ENCODE measurements at places on chromosomes 11 and 22. TPM values are rescaled to one million over a fixed set of nuclear protein-coding genes. Genes with fewer than 3 reads are reported as not detected.

The HEPACAM gene
- total RNA-seq = under 0.01 TPM

The GNG3 gene
- total RNA-seq = not detected

The P2RY2 gene
- total RNA-seq = 0.64 TPM

DNA sequence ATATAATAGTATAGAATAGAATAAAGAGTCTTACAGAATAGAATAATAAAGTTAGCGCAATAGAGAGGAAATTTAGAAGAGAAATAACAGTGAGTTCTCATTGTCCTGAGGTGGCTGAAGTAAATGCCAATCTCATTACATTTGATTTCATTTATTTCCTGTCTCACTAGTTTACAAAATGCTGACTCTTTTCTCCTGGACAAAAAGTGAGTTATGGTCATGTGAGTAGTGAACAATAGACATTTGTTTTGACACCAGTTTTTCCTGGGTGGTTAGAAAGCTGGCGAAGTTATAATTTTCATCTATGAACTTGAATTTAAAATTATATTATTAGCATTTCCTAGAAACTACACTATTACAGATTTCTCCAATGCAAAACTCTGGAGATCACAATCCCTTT lies 143.7 kb downstream of the TYR start:
- DNase-seq = no peak

- DNase-seq = no peak
Observed at GRCh38 chr11:96141626-96142025, 201.4 kb downstream of the MAML2 start.

DNA sequence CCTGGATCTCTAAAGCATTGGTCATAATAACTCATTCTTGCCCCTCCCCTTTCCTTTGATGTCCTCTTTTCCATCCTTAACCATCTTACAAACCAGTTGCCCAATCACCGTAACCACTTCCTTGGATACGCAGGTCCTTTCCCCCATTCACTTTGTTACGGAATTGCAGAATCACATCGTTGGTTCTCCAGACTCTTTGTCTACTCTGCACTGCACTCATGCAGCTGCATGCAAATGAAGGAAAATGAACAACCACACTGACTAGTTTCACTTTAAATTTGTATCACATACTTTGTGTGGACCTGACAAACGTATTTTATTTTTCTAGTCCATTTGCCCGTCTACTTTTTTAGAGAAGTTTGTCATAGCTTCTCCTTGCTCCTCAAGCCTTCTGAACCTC lies 69.9 kb downstream of the SLC5A12 start:
- no peak for DNase-seq

GRCh38 chr11:130020323-130020722 lies 17.7 kb upstream of the PRDM10 start:
- DNase-seq = no peak

Measured in dermis microvascular lymphatic vessel endothelial cell (primary cell).